ENCODE measurements at places on chromosomes 4 and X.

- DNase-seq, result no peak
Observed at GRCh38 chr4:21469438-21470300, 478.9 kb downstream of the KCNIP4 start.

- no peak for DNase-seq
Observed at GRCh38 chrX:32937043-32937442, 274.3 kb downstream of the DMD start.

DNA sequence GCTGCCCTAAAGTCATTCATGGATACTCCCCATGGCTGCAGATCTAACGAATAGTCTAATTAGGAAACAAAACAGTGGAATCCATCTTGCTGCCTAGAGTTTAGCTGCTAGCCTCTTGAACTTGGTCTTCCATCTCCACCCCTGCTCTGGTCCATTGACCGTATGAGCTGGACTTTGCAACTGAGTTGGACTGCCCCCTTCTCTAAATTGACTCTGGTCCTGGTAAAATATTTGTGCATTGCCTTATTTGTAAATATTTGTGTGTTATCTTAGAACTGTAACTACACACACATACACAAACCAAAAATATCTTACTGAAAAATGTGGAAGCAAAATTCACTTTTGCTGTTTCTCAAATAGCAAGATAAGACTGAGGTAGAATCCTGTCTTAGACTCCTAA is 181.3 kb downstream of the NWD2 start:
- no peak for DNase-seq

GRCh38 chr4:60134099-60134498 is 1066.0 kb upstream of the ADGRL3 start:
- DNase-seq, result no peak
